Heart left ventricle (tissue), 16 donors: ENCODE measurements at places on chromosomes 5 and 9. TPM values are rescaled to one million over a fixed set of nuclear protein-coding genes. Genes with fewer than 3 reads are reported as not detected.

GRCh38 chr5:73921741-73922140 lies 295.7 kb downstream of the ARHGEF28 start:
- DNase-seq: no peak

DNA sequence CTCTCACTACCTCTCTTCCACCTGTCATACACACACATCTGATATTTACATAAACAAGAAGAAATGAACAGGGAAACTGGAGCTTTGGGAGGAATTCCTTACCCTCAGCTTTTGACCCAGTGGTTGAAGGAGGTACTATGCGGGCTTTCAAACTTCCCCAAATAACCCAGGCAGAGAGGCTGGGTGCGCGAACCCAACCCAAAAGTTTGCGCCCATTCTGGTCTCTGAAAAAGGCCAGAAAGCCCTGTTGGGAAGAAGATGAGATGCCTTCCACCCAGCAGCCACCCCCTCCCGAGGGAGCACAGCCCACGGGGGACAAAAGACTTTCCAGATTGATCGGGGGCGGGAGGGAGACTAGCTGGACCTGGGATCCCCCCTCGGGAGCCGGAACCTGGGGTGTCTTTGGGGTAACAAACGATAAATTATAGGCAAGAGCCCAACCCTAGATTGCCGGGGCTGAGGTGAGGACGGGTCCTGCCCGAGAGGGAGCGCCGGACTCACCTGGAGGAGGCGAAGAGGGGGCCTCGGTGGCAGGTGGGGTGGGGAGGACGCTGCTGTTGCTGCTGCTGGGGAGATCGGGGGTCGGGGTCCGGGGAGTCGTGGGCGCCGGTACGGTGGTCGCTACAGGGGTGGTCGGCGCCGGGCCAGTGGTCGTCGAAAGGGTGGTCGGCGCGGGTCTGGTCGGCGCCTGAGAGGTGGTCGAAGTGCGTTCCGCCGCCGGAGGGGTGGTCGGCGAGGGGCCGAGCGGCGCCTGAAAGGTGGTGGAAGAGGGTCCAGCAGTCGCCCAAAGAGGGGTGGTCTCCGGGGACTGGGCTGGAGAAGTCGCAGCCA lies 798 bp downstream of the MEGF9 start:
- DNase-seq: peak; percentile 65

The DAB2 gene
- 86.7 TPM for total RNA-seq

The IRX1 gene
- 0.23 TPM for total RNA-seq

The MEGF10 gene
- 0.15 TPM for total RNA-seq

DNA sequence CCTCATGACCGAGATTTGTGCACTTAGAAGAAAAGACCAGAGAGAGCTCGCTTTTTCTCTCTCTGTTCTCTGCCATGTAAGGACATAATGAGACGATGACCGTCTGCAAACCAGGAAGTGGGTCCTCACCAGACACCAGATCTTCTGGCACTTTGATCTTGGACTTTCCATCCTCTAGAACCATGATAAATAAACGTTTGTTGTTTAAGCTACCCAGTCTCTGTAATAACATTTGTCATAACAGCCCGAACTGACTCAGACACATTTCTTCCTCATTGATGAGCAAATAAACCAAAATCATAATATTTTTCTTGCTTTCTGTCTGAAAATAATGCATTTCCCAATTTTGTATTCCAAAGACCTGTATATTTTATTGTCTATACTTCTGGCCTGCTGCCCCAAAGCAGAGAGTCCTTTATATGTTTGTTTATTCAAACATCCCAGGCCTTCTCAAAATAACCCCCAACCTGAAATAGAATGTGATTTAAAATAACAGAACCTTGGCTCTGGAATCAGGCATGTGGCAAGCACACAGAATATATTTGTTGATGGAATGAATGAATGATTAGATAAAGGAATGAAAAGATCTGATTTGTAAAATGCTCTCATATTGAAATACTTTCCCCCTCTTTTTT lies 396.5 kb downstream of the ADGRV1 start:
- no peak for DNase-seq
